Activated CD4-positive, alpha-beta T cell treated with anti-CD3 and anti-CD28 coated beads, Interleukin-2, amount 50 U/mL, for 1 hour (primary cell): ENCODE measurements at places on chromosomes 16 and 17.

- no peak for DNase-seq
Measured at GRCh38 chr16:87043231-87044031, 273.8 kb downstream of the C16orf95 start.

DNA sequence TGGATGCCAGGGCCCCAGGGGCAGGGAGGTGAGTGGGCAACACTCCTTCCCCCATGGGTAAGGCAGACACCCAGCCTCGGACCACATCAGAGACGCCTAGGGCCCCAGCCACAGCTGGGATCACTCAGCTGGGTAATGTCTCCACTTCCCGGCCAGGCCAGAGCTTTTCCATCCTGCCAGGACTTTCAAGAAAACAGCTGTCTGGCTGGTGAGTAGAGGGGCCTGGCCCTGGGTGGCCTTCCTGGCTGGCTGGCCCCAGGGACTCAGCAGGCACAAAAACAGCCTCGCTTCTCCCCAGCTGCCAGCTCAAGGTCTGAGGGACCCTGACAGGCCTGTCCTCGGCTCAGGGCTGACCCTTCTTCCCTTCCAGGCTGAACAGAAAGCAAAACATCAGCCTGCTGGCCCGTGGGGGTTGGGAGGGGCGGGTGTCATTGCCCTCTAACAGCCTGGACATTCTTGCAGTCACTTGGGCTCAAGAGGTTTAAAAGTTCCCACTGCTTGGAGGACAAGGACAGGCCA lies 45.3 kb upstream of the JPH3 start:
- no peak for DNase-seq

GRCh38 chr17:13594762-13595598 lies 6.7 kb downstream of the HS3ST3A1 start:
- peak; percentile 72 for DNase-seq

GRCh38 chr16:12735805-12736204 lies 67.9 kb downstream of the CPPED1 start:
- no peak for DNase-seq

DNA sequence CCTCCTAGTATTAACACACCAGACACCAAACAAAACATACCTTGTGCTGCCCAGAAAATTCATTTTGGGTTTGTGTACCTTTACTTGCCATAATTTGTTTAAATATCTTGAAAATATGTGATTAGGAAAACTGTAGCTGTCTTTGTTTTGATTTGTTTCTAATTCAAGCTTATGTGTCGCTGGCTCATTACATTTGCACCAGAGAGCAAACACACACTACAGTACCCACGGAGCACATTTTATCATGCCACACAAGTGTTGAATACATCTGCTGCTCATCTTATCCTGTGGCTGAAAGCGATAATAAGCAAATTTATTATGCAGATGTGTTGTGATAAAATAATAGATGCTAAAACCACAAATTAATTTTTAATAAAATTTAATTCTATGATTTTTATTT lies 63.1 kb downstream of the SPAG9 start:
- no peak for DNase-seq
